Thymus (tissue), 14 donors: ENCODE measurements at places on chromosomes 3 and 15. TPM values are rescaled to one million over a fixed set of nuclear protein-coding genes. Genes with fewer than 3 reads are reported as not detected.

Gene RETNLB
- not detected for total RNA-seq

Gene GOLGA8G
- under 0.01 TPM for total RNA-seq

Gene RBMS3
- total RNA-seq, result 19.9 TPM

Gene FMN1
- 2.6 TPM for total RNA-seq

Gene GOLGA6A
- total RNA-seq, result 0.09 TPM

Gene SH2D7
- total RNA-seq, result 0.05 TPM

Gene ECE2
- total RNA-seq, result not detected

Gene ZNF774
- total RNA-seq, result 1.2 TPM

Gene IVD
- 18.8 TPM for total RNA-seq

Gene CCR4
- 32.8 TPM for total RNA-seq

Gene ZNF502
- total RNA-seq, result 4.9 TPM

Gene PXYLP1
- total RNA-seq, result 49.0 TPM

Gene DGKG
- 1.6 TPM for total RNA-seq

Gene ASB14
- not detected for total RNA-seq

Gene SLC28A1
- 0.05 TPM for total RNA-seq

Gene GRK7
- total RNA-seq, result not detected

Gene AQP9
- 0.42 TPM for total RNA-seq

Gene STRC
- 0.05 TPM for total RNA-seq

Gene ALDH1L1
- total RNA-seq, result 0.85 TPM

Gene SLC25A20
- total RNA-seq, result 26.3 TPM

Gene TJP1
- total RNA-seq, result 7.3 TPM

Gene ZNF385D
- total RNA-seq, result 0.94 TPM

Gene CAMK2N2
- not detected for total RNA-seq

Gene CYP8B1
- total RNA-seq, result not detected

Gene STAB1
- total RNA-seq, result 19.5 TPM

Gene LRRIQ4
- 0.05 TPM for total RNA-seq

Gene ARIH2
- total RNA-seq, result 51.4 TPM

Gene TIGIT
- total RNA-seq, result 5.8 TPM

Gene PPIP5K1
- total RNA-seq, result 4.6 TPM

Gene TNFSF10
- 36.9 TPM for total RNA-seq

Gene RAB6B
- total RNA-seq, result 0.24 TPM

Gene FETUB
- 0.09 TPM for total RNA-seq

Gene SLC22A14
- total RNA-seq, result 0.05 TPM

Gene TMOD2
- total RNA-seq, result 5.7 TPM
